NCI-H146 (cell line): ENCODE measurements at places on chromosomes 3 and 15.
A peak's percentile ranks its signal among the peaks of the same experiment; 100 is the strongest.

GRCh38 chr3:114739627-114740026 is 407.5 kb downstream of the ZBTB20 start:
- no peak for DNase-seq

GRCh38 chr3:32323604-32324003 is 68.0 kb upstream of the CMTM7 start:
- DNase-seq: no peak

DNA sequence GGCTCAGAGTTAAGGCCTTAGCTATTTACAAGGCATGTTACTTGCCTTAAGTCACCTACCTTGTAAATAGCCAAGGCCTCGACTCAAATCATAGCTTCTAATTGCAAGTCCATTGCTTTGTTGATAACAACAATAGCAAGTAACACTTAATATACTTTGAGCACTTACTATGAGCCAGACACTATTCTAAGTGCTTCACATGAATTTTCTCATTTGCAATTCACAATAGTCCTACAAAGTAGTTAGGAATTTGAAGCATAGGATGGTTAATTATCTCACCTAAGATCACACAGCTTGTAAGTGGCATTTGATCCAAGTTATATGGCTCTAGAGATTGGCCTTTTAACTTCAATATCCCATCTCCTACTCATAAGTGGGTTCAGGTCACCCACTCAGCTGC is 28.4 kb downstream of the SLC9A9 start:
- DNase-seq: no peak

GRCh38 chr3:16264174-16264707 is 502 bp downstream of the DPH3 start:
- DNase-seq: peak; percentile 22

DNA sequence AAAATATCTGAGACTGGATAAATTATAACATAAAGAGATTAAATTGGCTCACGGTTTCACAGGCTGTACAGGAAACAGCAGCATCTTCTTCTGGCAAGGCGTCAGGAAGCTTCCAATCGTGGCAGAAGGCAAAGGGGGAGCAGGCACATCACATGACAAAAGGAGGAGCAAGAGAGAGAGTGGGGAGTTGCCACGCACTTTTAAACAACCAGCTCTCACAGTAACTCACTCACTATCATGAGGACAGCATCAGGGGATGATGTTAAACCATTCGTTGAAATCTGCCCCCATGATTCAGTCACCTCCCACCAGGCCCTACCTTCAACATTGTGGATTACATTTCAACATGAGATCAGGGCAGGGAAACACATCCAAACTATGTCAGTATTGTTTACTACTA is 114.5 kb upstream of the SPATA16 start:
- DNase-seq: no peak

DNA sequence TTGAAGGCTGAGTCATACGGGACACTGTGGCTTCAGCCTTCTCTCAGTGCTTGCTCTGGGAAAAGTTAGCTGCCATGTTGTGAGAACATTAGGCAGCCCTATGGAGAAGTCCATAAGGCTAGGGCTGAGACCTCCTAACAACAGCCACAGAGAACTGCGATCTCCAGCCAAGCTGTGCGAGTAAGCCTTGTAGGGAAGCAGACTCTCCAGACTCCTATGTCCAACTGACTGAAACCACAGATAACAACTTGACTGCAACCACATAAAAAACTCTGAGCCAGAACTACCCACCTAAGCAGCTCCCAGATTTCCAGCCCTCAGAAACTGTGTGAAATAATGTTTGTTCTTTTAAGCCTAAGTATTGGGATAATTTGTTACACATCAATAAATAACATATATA is 40.7 kb downstream of the DENND6A start:
- no peak for DNase-seq

- no peak for DNase-seq
Observed at GRCh38 chr3:46406788-46407611, at the start of the genes CCR5AS and CCRL2. Gene CCR5AS (minus strand): TSS chr3:46407066. Gene CCRL2 (plus strand): TSS chr3:46407259. CDS start chr3:46408080, 821 bp downstream.

- DNase-seq: no peak
Observed at GRCh38 chr3:43582866-43583265, 38.9 kb downstream of the ANO10 start.

- no peak for DNase-seq
Observed at GRCh38 chr3:182375916-182376315, 417.4 kb upstream of the ATP11B start.

DNA sequence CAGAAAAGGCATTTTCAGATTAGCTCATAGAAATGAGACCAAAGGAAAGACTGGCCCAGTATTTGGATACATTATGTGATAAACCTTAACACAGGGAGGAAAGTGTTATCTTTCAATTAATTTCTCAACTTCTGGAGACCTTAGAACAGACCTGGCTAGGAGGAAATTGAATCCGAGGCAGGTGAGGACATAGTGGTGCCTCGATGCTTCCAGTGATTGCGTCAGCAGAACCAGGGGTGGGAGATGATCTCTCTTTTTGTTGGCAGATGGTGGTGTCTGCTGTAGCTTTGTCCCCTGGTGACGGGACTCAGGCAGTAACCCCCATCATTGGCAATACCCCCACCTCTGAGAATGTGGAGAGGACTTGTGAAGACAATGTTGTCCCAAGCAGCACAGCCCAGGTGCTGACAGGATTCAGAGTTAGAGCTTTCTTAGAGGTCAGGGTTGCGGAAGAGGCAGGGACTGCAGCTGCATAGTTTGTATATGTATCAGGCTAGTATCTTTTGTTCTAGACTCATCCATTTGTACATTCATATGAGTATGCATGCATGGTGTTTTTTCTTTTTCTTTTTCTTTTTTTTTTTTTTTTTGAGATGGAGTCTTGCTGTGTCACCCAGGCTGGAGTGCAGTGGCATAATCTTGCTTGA is 27.9 kb upstream of the MUC20 start:
- no peak for DNase-seq

DNA sequence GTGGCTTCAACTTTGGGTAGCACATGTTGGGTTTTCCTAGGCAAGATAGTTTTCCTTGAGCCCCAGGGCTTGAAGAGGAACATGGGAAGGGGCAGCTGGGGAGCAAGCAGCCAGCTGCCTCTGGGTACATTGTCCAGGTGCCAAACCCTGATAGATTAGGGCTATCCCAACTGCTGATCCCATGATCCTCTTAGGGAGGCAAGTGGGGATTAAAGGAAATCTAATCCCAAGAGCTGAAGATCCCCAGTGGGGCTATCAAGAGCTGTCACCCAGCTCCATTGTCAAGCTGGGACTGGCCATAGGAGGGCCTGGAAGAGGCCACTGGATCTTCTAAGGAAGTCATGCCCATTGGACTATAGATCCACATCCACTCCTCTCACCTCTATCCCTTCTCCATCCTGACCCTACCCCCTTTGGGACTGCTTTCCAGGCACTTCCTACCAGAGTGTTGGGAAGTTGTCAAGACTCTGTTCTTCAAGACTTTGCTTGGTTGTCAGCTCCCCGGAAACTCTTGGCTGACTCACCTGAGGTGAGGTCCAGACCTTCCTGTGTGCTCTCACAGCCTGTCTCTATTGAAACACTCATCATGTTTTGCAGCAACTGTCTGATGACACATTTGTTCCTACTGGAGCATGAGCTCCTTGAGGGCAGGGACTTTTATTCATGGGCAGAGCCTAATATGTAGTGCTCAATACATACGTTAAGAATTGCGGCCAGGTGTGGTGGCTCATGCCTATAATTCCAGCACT is 5.9 kb downstream of the CAMK2N2 start:
- no peak for DNase-seq

- no peak for DNase-seq
Observed at GRCh38 chr15:93135459-93135858, 46.4 kb upstream of the RGMA start.

DNA sequence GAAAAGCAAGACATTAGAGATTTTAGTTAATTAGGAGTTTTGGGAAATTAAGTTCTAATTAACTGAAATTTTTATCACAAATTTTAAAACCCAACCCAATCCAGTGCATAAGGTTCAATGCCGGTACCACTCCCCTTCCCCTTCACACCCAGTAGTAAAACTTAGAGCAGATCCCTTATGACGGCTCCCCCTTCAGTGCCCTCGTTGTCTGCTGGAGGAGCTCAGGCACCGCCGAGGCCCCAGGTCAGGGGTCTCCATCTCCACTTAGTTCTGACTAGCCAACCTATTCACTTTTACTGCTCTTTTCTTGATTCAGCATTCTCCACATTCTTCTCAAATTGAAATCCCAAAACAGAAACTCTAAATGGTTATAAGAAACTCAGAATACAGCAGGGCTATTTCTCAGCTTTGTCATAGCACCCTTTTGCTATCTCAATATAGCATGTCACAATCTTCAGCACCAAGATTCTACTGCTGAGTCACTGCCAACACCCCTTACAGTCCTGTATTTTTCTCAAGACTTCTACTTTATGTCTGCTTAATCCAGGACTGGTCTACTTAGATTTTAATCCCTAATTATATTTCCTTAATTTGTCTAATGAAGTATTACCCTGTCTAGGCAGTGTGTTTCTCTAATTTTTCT is 39.8 kb downstream of the TUBGCP4 start:
- no peak for DNase-seq

GRCh38 chr3:167729591-167729990 is 5.1 kb downstream of the PDCD10 start:
- DNase-seq: no peak

DNA sequence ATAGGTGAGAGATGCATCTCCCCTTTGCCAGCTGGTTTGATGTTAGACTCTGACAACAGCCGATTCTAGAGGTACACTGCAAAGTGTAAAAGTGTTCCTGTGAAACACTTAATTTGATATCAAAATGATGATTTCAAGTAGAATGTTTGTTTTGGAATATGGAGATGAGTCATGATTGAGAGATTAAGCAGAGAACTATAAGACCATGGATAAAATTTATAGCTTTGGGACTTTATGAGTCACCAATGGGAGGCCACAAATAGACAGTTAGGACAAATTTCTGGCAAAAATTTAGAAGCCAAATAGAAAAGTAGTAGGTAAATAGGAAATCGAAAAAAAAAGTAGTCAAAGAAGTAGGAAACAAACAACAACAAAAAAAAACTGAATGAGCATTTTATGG is 672.5 kb downstream of the NSUN3 start:
- DNase-seq: no peak

- DNase-seq: no peak
Observed at GRCh38 chr3:143203848-143204247, 84.3 kb downstream of the CHST2 start.

GRCh38 chr15:76155731-76156130 is 95.9 kb downstream of the TMEM266 start:
- DNase-seq: no peak

DNA sequence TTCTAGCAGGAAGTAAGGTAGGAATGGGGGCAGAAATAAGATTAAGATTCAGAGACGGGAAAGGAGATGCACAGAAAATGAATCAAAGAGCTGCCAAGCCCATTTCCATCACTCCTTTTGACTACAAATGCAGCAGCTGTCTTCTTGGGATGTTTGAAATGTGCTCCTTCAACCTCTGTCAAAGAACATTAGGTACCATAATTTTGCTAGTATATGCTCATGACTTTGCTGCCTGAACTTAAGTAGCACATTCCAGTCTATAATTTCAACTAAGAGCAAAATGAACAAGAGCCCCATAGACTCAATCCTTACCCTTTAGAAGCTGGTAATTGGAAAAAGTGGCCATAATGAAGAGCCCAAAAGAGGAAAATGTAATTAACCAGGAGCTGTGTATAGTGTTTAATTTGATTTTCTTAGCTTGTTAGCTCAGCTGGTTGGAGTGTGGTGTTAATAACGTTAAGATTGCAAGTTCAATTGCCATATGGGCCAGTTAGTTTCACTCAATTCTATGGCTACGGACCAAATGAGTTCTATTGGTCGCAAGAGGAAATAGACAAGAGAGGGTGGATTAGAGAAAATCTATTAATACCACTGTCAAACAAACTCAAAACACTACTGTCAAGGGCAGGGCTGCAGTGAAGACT is 349.9 kb downstream of the ZBBX start:
- DNase-seq: peak; percentile 92

DNA sequence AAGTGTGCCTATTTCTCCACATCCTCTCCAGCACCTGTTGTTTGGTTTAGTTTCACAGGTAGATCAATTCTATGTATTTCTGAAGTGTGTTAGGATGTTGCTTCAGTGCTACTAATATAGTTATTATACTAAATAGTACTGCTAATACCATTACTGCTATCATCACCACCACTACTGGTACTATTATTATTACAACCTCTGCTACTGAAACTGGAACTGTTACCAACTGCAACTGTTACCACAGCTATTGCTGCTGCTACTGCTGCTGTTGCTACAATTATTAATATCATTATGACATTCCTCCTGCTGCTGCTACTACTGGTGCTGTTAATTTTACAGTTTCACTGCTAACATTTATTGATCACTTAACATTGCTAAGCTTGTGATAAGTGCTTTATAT is 8.3 kb upstream of the LMOD3 start:
- DNase-seq: no peak

DNA sequence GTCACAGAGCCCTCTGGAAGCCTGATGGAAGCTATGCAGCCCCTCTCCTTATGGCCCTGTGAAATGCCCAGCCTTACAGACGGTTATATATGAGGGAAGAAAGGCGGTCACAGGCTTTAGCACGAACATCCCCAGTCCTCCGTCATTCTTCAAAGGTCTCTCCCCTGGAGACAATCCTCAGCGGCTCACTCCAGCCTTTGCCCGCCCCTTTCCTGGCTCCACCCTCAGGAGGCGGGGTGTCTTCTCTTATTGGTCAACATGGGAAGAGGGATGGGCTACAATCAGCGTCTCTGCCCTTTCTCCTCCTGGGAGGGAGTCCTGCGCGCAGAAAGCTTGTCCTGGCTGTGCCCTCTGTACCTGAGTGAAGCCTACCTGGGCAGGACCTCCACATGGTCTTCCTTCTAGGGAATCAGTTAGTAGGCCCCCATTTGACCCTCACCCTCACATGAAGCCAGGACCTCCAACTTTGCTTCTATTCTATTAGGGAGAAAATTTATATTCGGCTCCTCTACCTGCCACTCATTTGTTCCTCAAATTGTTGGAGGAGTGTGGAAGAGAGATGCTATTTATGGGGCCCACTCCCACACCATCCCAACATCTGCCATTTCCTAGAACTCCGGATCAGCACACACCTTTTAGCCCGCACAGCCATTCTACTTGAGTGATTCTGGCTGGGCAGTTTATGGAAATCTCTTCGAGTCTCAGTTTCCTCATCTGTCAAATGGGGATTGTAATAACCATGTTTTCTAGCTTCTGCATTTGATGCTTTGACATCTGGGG is 112.9 kb upstream of the SLC6A11 start:
- DNase-seq: no peak

GRCh38 chr3:6732807-6733206 is 128.1 kb upstream of the GRM7 start:
- no peak for DNase-seq

GRCh38 chr15:48966595-48967301 is 3.0 kb upstream of the SHC4 start:
- no peak for DNase-seq

DNA sequence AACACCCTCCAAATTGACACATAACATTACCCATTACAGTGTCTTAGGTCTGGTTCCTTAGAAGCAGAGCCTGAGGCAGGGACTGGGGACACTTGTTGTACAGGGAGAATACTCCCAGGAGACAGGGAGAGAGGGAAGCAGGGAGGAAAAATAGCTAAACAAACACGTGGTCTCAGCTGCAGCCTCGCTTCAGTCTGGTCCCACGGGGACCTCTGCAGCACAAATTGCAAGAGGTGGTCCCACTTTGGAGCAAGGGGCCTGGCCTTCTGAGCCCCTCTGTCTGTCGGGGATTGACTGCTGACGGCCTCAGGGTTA is 25.0 kb upstream of the PLA2G4D start:
- no peak for DNase-seq

- DNase-seq: no peak
Observed at GRCh38 chr3:158565076-158565475, 5.9 kb upstream of the MLF1 start.
